ENCODE measurements at places on chromosomes 6 and 20.

GRCh38 chr6:56214041-56214702 is 33.2 kb downstream of the COL21A1 start:
- DNase-seq = no peak

DNA sequence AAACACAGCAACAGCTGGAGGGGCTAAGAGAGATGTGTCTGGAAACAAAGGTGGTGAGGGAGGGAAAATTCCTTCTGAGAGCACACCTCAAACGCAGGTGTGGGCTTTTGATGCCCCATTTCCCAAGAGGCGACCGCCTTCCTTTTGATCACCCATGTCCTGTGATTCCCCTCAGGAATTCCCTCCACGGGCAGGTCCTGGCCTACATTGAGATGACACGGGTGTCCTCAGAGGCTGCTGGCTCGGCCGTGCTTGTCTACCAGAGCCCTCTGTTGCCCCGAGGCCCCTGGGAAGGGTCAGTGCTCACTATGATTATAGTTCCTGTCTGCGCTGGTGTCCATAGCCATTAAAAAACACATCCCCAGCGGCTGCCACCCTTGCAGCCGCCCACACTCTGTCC is 242.6 kb downstream of the TFAP2C start:
- DNase-seq = no peak

GRCh38 chr20:61556673-61557072 is 304.6 kb downstream of the CDH4 start:
- no peak for DNase-seq

GRCh38 chr20:42173440-42173839 is 555.3 kb upstream of the CHD6 start:
- no peak for DNase-seq

DNA sequence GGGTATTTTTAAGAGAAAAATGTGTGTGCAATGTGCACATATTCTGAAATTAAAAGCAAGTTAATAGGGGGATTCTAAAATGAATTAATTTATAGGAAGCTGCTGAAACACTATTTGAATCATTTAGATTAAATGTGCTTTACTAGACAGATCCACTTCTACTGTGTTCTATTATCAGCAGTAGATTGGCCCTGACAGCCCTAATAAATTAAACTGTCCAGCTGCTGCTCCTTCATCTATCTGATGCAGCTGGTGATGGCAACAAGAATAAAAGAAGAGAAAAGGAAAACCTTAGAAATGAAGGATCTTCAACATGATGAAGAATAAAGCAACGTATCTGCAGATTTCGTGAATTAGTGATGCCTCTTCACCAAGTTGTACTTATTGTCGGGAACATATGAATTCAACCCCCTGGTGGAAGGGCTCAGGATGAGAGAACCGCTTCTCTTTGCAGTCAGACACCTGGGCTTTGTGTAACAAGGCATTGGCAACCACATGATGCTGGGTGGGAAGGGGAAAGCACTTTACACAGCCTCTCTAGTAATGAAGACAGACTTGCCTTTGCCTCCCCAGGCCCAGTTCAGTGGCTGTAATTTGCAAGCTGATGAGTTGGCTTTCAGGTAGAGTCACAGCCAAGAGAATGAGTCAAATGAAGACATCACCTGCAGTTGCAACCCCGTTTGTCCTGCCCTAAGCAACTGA is 94.4 kb downstream of the LAMP5 start:
- no peak for DNase-seq

DNA sequence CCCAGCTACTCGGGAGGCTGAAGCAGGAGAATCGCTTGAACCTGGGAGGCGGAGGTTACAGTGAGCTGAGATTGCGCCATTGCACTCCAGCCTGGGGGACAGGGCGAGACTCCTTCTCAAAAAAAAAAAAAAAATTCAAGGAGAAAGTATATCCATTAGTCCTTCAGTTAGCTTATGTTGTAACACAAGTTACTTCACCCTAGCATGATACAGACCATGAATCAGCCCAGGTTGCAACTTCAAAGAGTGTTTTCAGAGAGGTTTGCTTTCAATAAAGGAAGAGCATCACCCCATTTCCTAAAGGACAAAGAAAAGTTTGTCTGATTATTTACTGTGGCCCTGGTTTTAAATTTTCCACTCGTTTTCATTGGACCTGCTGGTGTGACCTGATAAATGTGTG is 73.0 kb downstream of the SERAC1 start:
- no peak for DNase-seq

DNA sequence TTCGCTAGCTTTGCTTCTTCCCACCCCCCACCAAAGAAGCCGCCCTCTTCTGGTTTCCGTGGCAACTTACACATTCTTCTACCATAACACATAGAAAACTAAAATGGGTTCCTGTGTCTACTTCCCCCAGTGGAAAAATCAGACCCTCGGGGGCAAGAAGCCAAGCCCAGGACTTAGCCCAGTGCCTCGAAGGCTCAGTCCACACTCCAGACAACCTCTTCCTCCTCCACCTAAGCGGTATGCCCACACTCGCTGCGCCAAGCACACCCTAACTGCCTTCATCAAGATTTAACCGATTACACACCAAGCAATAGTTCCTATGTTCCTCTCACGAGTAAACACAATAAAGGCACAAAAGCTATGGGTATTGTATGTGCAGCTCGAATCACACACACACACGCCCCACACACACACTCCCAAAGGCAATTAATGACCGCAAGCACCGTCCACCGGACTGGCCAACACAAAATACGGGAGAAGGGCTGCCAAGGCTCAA is 537 bp downstream of the PPIL4 start:
- DNase-seq = peak; percentile 34

DNA sequence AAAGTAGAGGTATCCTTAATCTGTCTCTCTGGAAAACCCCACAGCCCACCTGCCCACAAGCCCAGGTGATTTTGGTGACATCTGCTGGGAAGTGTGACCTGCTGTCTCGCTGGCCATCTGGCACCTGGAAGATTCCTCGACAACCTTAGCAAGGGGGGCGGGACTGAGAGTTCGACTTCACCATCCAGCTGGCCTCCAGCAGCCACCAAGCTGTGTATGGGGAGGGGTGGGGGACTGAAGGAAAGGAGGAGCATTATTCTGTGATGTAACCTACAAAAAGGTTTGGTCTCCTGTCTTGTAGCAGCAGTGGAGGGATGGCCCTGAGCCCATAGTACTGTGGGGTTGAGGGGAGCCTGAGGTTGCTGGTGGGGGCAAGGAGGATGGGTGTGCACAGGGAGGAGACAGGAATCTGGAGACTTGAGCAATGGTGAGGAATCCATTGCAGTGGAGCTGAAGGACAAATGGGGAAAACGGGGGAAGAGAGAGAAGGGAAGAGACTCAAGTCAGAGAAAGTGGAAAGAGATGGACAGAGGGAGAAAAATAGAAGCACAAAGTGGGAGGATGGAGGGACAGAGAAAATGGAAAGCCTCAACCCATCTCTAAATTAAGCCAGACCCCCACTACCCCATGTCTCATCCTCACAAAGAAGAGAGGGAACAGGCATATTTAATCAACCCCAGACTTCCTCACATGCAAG is 4.0 kb downstream of the LY6G6F start:
- no peak for DNase-seq

GRCh38 chr6:25670793-25671513 is 18.9 kb downstream of the SCGN start:
- no peak for DNase-seq

DNA sequence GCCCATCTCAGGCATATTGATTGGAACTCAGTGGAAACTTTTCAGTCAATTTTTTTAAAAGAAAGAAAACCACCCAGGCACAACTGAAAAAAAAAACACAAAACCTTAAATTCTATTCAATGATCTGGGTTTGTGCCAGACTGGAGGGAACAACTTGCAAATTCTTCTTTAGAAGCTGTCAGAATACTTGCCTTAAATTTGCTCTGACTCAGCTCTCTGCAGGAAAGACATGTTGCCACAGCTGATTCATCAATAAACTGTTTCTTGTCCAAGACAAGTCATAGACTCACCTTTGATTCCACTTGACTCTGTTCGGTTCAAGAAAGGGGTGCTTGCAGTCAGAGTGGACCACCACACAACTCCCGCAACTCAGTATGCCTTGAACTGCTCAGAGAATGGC is 117.8 kb upstream of the F13A1 start:
- DNase-seq = no peak

DNA sequence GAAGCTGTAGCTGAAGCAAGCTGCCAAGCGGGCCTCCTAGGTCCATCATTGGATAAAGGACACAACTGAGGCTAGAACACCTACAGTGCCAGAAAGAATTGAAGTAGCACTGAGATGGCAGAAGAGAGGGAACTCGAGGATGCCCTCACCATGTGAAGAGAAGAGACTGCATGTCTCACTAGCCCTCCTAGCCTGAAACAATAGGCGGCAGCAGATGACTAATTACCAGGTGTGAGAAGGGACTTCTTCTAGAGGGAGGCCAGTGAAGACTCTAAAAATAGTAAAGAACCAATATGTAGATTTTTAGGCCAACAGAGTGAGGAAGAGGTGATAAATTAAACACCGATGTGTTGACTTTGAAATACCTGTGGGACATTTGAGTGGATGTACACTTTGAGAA is 50.3 kb downstream of the LGSN start:
- no peak for DNase-seq

- peak; percentile 95 for DNase-seq
These were observed at the start of gene BMP6 for GRCh38 chr6:7725849-7726415. TSS of gene BMP6 (plus strand) at chr6:7726099. CDS start at chr6:7726956, 857 bp downstream.

GRCh38 chr20:34058831-34059230 is 53.2 kb downstream of the EIF2S2 start:
- no peak for DNase-seq

DNA sequence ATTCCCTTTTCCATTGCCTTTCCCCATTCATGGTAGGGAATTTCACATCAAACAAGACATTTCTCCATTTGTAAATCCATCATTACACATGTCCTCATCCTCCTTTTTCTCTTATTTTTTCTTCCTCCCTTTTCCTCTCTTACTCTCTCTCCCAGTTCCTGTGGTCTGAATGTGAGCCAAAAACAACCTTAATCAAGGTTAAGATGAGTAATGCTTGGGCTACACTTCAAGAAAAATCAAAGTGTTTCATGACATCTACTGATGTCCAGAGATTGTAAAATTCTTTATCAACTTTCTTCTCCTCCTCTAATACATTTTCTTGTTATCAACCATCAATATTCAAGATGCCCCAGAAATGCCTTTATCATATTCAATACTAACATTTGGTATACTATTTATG is 208.0 kb upstream of the PRND start:
- no peak for DNase-seq

GRCh38 chr6:126620719-126621118 is 280.8 kb downstream of the CENPW start:
- DNase-seq = no peak

GRCh38 chr6:81214414-81215091 is 537.9 kb downstream of the TENT5A start:
- peak; percentile 26 for DNase-seq

DNA sequence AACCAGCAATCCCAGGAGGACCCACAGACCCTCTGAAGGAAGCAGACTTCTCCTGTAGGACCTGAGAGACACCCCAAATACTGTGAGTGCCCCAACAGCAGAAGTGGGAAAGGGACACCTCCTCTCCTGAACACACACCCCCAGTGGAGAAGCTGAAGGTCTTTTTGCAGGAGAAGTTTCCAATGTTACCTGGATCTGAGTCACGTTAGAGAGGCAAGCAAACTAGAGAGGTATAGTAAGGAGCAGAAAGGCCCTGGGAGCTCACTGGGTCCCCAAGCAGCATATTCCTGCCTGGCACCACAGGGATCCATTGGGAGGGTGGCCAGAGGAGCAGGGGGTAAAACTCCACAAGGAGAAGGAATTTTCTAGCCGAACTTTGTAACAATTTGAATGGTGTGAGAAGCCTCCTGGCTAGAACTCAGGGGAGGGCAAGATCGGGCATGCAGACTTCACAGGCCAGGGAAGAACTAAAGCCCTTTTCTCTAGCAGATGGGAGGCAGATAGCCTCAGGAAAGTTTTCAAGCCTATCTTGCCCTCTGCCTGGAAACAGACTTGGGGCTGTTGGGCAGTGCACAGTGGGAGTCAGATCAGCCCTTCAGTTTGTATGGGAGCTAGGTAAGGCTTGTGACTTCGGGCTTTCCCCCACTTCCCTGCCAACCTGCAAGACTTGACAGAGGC is 68.2 kb upstream of the SSTR4 start:
- DNase-seq = no peak

DNA sequence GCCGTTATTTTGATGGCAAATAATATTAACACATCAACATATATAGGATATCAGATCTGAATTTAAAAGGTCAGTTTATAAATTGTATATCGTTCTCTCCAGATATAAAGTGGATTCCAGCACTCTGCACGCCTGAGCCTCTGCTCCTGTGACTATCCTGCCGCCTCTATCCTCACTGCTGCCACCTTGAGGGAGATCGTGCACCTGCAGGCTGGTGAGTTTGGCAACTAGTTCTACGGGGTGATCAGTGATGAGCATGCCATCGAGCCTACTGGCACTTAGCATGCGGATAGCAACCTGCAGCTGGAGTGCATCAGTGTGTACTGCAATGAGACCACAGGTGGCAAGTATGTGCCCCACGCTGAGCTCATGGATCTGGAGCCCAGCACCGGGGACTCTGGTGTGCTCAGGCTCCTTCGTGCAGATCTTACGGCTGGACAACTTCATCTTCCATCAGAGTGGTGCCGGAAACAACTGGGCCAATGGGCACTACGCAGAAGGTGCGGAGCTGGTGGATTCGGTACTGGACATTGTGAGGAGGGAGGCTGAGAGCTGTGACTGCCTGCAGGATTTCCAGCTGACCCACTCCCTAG is 84.9 kb downstream of the FBXO5 start:
- peak; percentile 88 for DNase-seq

DNA sequence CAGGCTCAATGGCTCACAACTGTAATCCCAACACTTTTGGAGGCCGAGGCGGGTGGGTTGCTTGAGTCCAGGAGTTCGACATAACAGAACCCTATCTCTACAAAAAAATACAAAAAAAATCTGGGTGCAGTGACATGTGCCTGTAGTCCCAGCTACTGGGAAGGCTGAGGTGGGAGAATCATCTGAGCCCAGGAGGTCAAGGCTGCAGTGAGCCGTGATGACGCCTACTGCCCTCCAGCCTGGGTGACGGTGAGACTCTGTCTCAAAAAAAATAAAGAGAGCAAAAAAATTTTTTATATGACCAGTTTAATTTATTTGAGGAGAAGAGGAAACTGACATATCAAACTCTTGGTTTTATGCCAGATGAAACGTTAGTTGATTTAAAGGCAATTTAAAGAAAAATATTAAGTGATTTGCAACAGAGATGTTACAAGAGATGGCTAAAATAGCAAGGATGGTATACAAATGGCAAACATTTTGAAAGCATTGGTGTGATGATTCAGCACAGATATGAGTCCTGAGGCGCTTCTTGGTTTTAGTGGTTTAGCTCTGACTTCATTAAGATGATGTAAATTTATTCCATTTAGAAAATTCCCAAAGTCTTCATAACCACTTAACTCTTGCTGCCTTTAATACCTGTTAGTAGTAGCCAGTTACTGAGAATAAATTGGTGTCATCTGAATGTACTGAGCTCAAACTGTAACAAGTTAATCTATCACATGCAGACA is 17.7 kb downstream of the GTF2H5 start:
- no peak for DNase-seq

DNA sequence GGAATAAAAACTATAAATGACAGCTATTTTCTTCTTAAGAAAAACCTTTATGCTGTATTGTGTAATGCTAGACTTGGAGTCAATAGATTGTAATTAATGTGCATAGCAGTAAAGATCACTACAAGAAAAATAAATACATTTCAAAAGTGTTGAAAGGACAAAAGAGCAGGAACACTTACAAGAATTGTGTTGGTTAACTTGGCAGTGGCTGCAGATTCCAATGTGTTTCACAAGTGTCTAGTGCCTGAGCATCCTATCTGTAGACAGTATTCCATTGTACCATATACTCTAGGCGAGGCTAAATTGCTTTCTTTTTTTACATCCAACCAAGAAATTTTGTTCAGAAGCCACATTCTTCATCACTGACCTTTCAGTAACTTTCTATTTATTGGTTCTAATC is 924.1 kb downstream of the EPHA7 start:
- no peak for DNase-seq

All from H9 (cell line).